ENCODE measurements at places on chromosomes 2 and 18. TPM values are rescaled to one million over a fixed set of nuclear protein-coding genes. Genes with fewer than 3 reads are reported as not detected.

CPS1 gene
- 3.1 TPM for total RNA-seq

DTNA gene
- total RNA-seq = 23.8 TPM

THSD7B gene
- 8.2 TPM for total RNA-seq

RGPD8 gene
- 51.1 TPM for total RNA-seq

CTLA4 gene
- 3.9 TPM for total RNA-seq

CABLES1 gene
- 19.2 TPM for total RNA-seq

KATNAL2 gene
- total RNA-seq = 6.4 TPM

RNF152 gene
- 55.6 TPM for total RNA-seq

SANBR gene
- total RNA-seq = 27.3 TPM

RASGRP3 gene
- total RNA-seq = 36.6 TPM

CASP10 gene
- 74.4 TPM for total RNA-seq

SPATA3 gene
- total RNA-seq = not detected

DNA sequence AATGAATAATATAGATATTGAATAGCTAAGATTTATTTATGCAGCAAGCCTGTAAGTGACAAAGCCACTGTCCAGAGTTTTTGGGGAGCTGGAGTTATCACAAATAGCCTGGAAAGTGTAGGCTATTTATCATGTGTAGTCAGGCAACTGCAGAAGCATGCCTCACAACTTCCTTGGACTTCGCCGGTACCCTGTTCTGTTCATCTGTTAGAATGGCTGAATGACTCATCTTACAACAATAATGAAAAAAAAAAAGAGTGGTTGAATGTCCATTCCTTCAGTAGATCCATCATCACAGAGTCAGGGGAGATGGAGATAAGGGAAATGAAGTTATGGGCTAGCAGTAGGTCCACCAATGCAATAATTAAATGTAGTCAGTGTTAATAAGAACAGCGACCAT is 24.0 kb upstream of the ATP5MC3 start:
- H3K36me3 ChIP-seq = no peaks in the 10 kb centered on the region
- no peak overlapping the region for H3K27ac ChIP-seq
- H3K4me1 ChIP-seq = peaks cover 3% of the 10 kb centered on the region
- H3K27me3 ChIP-seq = no peaks in the 10 kb centered on the region
- no peak overlapping the region for H3K4me3 ChIP-seq
- DNase-seq = no peak

DNA sequence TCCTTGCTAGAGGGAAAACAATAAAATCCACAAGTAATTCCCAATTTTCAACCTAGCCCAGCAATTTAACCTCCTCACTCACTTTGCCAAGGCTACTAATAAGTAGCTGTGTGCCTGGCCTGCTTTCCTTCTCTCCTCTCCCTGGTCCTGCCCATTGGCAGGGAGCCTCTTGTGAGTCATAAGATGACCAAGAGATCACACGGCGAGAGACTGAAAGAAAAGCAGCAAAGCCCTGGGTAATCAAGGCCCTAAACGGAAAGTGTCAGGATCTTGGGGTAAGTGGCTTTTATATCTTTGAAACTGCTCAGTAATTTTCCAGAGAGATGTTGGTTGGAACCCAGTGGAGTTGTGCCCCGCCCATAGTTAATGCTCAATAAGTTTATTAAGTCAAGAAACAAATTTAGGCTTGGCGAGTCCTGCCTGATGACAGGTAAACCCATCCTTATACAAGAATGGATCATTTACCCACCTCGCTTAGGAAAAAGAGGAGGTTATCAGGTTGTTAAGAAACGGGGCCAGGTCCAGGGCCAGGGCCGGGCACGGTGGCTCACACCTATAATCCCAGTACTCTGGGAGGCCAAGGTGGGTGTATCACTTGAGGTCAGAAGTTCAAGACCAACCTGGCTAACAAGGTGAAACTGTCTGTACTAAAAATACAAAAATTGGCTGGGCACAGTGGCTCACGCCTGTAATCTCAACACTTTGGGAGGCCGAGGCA is 10.0 kb upstream of the ADAM17 start:
- H3K27me3 ChIP-seq = no peaks in the 10 kb centered on the region
- no peak overlapping the region for H3K27ac ChIP-seq
- no peaks in the 10 kb centered on the region for H3K4me1 ChIP-seq
- peak; percentile 31 for DNase-seq

- H3K27ac ChIP-seq = no peak overlapping the region
- H3K4me1 ChIP-seq = no peaks in the 10 kb centered on the region
- H3K4me3 ChIP-seq = no peak overlapping the region
- DNase-seq = no peak
- no peaks in the 10 kb centered on the region for H3K27me3 ChIP-seq
- H3K36me3 ChIP-seq = no peaks in the 10 kb centered on the region
Measured at GRCh38 chr2:173713904-173714555, 251.1 kb downstream of the SP3 start.

GRCh38 chr18:43819397-43819796 is 542.1 kb upstream of the SYT4 start:
- no peaks in the 10 kb centered on the region for H3K4me1 ChIP-seq
- no peak overlapping the region for H3K27ac ChIP-seq
- no peaks in the 10 kb centered on the region for H3K36me3 ChIP-seq
- H3K27me3 ChIP-seq = no peaks in the 10 kb centered on the region
- H3K4me3 ChIP-seq = no peak overlapping the region
- DNase-seq = no peak

DNA sequence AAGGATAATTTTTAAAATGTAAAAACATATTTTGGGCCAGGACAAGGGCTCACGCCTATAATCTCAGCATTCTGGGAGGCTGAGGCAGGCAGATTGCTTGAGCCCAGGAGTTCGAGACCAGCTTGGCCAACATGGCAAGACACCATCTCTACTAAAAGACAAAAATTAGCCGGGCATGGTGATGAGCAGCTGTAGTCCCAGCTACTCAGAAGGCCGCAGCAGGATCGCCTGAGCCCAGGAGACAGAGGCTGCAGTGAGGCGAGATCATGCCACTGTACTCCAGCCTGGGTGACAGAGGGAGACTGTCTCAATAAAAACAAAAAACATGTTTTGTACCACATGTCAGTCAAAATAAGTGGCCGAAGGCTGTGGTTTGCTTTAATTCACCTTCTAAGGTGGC is 122.5 kb downstream of the HDAC4 start:
- no peaks in the 10 kb centered on the region for H3K27me3 ChIP-seq
- no peak overlapping the region for H3K4me3 ChIP-seq
- H3K27ac ChIP-seq = no peak overlapping the region
- DNase-seq = peak; percentile 3
- no peaks in the 10 kb centered on the region for H3K36me3 ChIP-seq

DNA sequence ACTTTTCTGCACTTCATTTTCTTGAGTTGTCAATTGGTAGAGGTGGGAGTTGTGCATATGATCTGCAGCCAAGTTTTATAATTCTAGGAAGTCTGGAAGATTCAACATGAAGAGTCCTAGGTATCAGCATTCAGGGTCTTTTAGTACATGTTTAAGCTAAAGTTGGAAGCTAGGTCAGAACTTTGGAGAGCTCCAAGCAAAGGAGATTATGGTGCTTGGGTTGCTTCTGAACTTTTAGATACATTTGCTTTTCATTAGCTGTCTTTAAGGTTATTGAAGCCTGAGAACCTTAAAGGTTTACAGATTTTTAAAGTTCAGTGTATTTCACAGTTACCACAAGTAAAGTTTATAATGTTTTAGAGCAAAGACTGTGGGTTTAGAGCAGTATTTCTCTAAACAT is 85.5 kb downstream of the EPC2 start:
- no peak for DNase-seq
- H3K4me3 ChIP-seq = no peak overlapping the region
- H3K36me3 ChIP-seq = no peaks in the 10 kb centered on the region
- H3K27me3 ChIP-seq = no peaks in the 10 kb centered on the region

DNA sequence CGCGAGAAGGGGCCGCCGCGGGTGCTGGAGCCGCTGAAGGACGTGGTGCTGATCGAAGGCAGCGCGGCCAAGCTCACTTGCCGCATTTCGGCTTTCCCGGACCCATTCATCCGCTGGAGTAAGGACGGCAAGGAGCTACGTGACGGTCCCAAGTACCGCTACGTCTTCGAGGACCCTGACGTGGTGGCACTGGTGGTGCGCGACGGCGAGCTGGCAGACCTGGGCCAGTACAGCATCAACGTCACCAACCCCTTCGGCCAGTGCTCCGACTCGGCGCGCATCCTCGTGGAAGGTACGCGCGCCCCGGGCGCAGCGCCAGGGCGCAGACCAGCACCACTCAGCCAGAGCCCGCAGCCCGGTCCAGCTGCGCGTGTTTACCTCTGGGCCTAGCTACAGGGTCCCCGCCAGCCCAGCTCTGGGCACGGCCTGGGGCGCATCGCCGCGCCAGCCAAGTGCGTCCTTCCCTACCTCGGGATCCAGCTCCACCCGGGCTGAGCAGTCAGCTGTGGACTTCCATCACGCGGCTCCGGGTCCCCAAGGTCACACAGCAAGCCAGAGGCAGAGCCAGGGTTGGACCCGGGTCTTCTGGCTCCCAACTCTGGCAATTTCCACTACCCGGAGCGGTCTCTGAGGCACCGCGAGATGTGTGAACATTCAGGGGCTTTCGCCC is 1.7 kb upstream of the GMPPA start:
- H3K36me3 ChIP-seq = peaks cover 2% of the 10 kb centered on the region
- peak; percentile 52 for DNase-seq
- peaks cover 49% of the 10 kb centered on the region for H3K4me1 ChIP-seq

DNA sequence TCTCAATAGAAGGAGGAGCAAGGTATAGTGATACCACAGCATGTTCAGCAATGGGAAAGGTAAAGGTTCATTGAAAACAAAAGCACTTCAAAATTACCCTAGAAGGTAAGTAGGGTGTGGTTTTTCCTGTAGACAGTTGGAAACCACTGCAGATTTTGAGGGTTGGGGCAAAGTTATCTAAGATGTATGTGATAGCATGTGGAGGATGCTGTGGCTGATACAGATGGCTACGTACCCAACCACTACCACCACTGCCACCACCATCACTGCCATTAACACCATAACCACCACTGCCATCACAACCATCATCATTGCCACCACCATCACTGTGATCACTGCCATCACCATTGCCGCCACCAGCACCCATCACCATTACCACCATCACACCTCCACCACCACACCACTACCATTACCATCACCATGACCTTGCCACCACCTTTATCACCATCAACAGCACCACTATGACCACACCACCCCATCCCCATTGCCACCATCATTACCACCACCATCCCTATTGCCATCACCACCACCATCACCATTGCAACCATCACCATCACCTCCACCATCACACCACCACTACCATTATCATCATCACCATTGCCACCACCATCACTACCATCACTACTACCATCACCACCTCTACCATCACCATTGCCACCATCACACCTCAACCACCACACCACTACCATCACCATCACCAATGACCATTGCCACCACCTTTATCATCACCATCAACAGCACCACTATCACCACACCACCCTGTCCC is 3.7 kb downstream of the TMSB10 start:
- peaks cover 1% of the 10 kb centered on the region for H3K36me3 ChIP-seq
- no peak for DNase-seq
- H3K4me3 ChIP-seq = no peak overlapping the region
- no peaks in the 10 kb centered on the region for H3K27me3 ChIP-seq

- peaks cover 9% of the 10 kb centered on the region for H3K4me1 ChIP-seq
- H3K4me3 ChIP-seq = no peak overlapping the region
- peaks cover 4% of the 10 kb centered on the region for H3K36me3 ChIP-seq
- DNase-seq = no peak
Measured at GRCh38 chr2:240559286-240559685, 871 bp upstream of the DUSP28 start.

DNA sequence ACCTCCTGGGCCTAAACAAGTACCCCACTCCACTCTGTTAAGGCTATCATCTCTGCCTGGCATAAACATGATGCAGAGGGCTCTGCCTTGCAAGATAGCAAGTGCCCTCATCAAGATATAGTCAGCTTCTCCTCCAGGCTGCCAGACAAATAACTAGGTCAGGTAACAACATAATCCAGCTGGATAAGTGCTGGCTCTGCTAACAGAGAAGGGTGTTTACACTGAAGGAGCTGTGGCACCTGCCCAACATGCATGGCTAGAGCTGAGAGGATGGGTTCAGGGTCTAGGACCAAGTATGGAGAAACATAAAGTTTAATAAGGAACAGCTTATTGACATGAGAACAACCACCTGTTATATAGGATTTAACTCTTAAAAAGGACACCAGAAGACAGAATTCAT is 42.8 kb downstream of the DLGAP1 start:
- DNase-seq = no peak
- no peaks in the 10 kb centered on the region for H3K4me1 ChIP-seq
- H3K27ac ChIP-seq = no peak overlapping the region

- no peaks in the 10 kb centered on the region for H3K36me3 ChIP-seq
- no peak for DNase-seq
- H3K4me3 ChIP-seq = no peak overlapping the region
- H3K27me3 ChIP-seq = no peaks in the 10 kb centered on the region
- no peak overlapping the region for H3K27ac ChIP-seq
- H3K4me1 ChIP-seq = peaks cover 4% of the 10 kb centered on the region
Measured at GRCh38 chr18:76988031-76988826, 144.4 kb downstream of the MBP start.

DNA sequence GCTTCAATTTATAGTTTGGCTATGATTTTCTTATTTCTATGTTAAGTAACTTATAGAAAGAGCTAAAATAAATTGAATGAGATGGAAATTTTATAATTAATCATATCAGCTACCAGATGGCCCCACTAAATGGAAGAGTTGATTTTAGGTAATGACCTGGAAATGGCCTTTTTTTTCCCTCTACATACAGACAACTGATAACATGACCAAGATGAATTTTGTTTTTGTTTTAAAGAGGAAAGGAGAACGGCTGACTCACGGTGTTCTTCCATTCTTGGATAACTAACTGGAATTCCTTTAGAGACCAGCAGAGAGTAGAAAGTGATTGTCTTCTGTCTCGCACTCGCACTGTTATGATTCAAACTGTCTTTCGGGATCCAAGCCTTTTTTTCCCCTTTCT is 91.0 kb downstream of the TMEM185B start:
- no peaks in the 10 kb centered on the region for H3K27me3 ChIP-seq
- no peak overlapping the region for H3K27ac ChIP-seq
- no peak for DNase-seq

- H3K27ac ChIP-seq = no peak overlapping the region
- DNase-seq = peak; percentile 5
- no peak overlapping the region for H3K4me3 ChIP-seq
- no peaks in the 10 kb centered on the region for H3K27me3 ChIP-seq
Measured at GRCh38 chr2:119808516-119809147, 48.9 kb downstream of the PTPN4 start.

DNA sequence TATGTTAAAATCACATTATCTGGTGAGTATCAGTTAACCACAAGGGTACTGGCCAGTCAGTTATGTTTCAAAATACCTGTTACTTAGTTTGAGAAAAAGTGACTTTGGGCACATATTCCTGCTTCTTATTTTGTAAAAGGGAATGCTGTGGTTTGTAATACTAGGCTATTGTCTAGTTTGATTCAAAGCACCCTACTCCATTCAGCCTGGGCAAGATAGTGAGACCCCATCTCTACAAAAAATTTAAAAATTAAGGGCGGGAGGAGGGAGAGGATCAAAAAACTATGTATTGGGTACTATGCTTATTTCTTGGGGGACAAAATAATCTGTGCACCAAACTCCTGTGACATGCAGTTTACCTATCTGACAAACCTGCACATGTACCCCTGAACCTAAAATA is 18.9 kb downstream of the MBD5 start:
- H3K4me3 ChIP-seq = no peak overlapping the region
- no peaks in the 10 kb centered on the region for H3K4me1 ChIP-seq
- H3K27ac ChIP-seq = no peak overlapping the region
- DNase-seq = no peak
- H3K36me3 ChIP-seq = no peaks in the 10 kb centered on the region

GRCh38 chr2:67600222-67600871 is 203.2 kb downstream of the ETAA1 start:
- DNase-seq = no peak
- no peaks in the 10 kb centered on the region for H3K4me1 ChIP-seq
- no peaks in the 10 kb centered on the region for H3K36me3 ChIP-seq
- H3K27ac ChIP-seq = no peak overlapping the region
- no peak overlapping the region for H3K4me3 ChIP-seq

- DNase-seq = no peak
- no peak overlapping the region for H3K4me3 ChIP-seq
Measured at GRCh38 chr18:12155996-12156395, 62.4 kb downstream of the ANKRD62 start.

All from lung (tissue), 17 donors.